Right atrium auricular region (tissue), 2 donors: ENCODE measurements at places on chromosomes 11 and 22.
A peak's percentile ranks its signal among the peaks of the same experiment; 100 is the strongest.

- H3K4me1 ChIP-seq = no peaks in the 10 kb centered on the region
- H3K36me3 ChIP-seq = no peaks in the 10 kb centered on the region
- no peak overlapping the region for H3K27ac ChIP-seq
- no peaks in the 10 kb centered on the region for H3K27me3 ChIP-seq
- H3K4me3 ChIP-seq = peak overlapping the region; percentile 20
Observed at GRCh38 chr22:42437488-42438292, 5.5 kb upstream of the NFAM1 start.

- no peak overlapping the region for H3K4me3 ChIP-seq
- DNase-seq = no peak
- no peaks in the 10 kb centered on the region for H3K4me1 ChIP-seq
- peaks cover 33% of the 10 kb centered on the region for H3K36me3 ChIP-seq
Observed at GRCh38 chr11:216081-216974, 8.8 kb downstream of the RIC8A start.

DNA sequence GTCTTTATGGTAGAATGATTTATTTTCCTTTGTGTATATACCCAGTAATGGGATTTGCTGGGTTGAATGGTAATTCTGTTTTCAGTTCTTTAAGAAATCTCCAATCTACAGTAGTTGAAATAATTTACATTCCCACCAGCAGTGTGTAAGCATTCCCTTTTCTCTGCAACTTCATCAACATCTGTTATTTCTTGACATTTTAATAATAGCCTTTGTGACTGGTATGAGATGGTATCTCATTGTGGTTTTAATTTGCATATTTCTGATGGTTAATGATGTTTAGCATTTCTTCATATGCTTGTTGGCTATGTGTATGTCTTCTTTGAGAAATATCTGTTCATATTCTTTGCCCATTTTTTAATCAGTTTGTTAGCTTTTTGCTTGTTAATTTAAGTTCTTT lies 901.2 kb downstream of the METTL15 start:
- no peaks in the 10 kb centered on the region for H3K36me3 ChIP-seq
- no peaks in the 10 kb centered on the region for H3K27me3 ChIP-seq
- no peaks in the 10 kb centered on the region for H3K4me1 ChIP-seq
- no peak overlapping the region for H3K4me3 ChIP-seq
- H3K27ac ChIP-seq = no peak overlapping the region

- H3K4me1 ChIP-seq = no peaks in the 10 kb centered on the region
- no peak for DNase-seq
- H3K27ac ChIP-seq = no peak overlapping the region
- H3K4me3 ChIP-seq = no peak overlapping the region
Observed at GRCh38 chr11:11722246-11722645, 100.4 kb upstream of the GALNT18 start.

DNA sequence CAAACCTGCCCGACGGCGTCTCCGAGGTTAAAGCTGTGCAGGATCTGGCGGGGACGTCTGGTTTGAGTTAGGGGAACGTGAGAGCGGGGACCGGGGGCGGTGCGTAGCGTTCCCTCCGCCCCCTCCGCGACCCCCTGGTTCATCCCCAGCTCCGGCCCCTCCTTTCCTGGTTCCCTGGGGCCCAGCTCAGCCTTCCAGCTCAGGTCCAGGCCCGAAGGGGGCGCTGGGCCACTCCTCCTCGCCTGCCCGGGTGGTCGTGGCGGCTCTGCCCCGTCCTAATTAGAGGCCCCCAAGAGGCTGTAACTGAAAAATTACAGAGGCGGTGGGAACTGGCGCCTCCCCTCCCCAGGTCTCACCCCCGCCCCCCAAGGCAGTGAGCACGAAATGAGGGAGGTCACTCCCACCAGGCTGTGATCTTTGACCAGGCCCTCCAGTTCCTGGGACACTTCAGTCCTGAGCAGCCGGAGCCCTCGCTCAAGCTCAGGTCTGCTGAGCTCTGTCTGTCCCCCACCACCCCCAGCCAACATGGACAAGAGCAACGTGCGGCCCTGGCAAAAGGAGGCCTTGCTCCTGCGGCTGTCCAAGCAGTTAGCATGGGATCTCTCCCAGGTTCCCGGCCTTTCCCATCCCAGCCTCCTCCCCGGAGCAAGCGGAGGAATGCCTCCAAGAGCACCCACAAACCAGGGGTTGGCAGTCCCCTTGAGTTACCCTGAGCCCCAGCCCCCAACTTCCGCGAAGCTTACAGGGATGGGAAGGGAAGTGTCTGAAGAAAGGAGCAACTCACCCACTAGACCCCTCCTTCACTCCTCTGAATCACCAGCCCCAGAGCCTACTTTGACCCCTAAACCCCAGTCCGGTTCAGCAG lies 3.3 kb downstream of the CD248 start:
- DNase-seq = no peak
- peak overlapping the region; percentile 36 for H3K4me3 ChIP-seq
- H3K36me3 ChIP-seq = no peaks in the 10 kb centered on the region
- no peaks in the 10 kb centered on the region for H3K27me3 ChIP-seq
- H3K27ac ChIP-seq = peak overlapping the region; percentile 94
- H3K4me1 ChIP-seq = peaks cover 57% of the 10 kb centered on the region

GRCh38 chr22:48140261-48140813 lies 1377.9 kb downstream of the TBC1D22A start:
- peak; percentile 30 for DNase-seq
- H3K4me1 ChIP-seq = no peaks in the 10 kb centered on the region
- no peaks in the 10 kb centered on the region for H3K36me3 ChIP-seq
- H3K27me3 ChIP-seq = no peaks in the 10 kb centered on the region
- H3K4me3 ChIP-seq = no peak overlapping the region

GRCh38 chr11:106061249-106061784 lies 15.8 kb downstream of the KBTBD3 start:
- no peaks in the 10 kb centered on the region for H3K36me3 ChIP-seq
- H3K4me3 ChIP-seq = no peak overlapping the region
- no peak for DNase-seq
- no peaks in the 10 kb centered on the region for H3K4me1 ChIP-seq
- H3K27ac ChIP-seq = no peak overlapping the region

- no peaks in the 10 kb centered on the region for H3K27me3 ChIP-seq
- peak overlapping the region; percentile 65 for H3K27ac ChIP-seq
- no peaks in the 10 kb centered on the region for H3K4me1 ChIP-seq
Observed at GRCh38 chr22:32411402-32411801, 645 bp downstream of the RTCB start.

- H3K36me3 ChIP-seq = no peaks in the 10 kb centered on the region
- no peaks in the 10 kb centered on the region for H3K27me3 ChIP-seq
- H3K27ac ChIP-seq = no peak overlapping the region
- H3K4me1 ChIP-seq = no peaks in the 10 kb centered on the region
Observed at GRCh38 chr11:102733232-102733875, 8.6 kb upstream of the MMP8 start.

- no peaks in the 10 kb centered on the region for H3K4me1 ChIP-seq
- no peaks in the 10 kb centered on the region for H3K27me3 ChIP-seq
- no peak overlapping the region for H3K27ac ChIP-seq
- H3K36me3 ChIP-seq = no peaks in the 10 kb centered on the region
- H3K4me3 ChIP-seq = no peak overlapping the region
Observed at GRCh38 chr11:122852796-122853160, 14.5 kb downstream of the CRTAM start.

DNA sequence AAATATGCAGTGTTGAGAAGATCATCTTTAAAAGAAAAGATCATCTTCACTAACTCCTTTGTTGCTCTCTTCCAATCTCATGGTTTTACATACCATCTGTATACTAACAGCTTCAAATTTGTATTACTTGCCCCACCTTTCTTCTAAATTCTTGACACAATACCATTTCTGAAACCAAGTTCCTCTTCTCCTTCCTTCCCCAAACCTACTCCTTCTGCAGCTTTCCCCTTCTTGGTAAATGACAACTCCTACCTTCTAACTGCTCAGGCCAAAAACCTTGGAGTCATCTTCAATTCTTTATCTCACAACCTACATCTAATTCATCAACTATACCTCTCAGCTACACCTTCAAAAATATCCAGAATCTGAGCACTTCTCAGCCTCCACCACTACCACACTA lies 9.3 kb downstream of the PRCP start:
- H3K4me3 ChIP-seq = no peak overlapping the region
- H3K27me3 ChIP-seq = no peaks in the 10 kb centered on the region
- H3K27ac ChIP-seq = no peak overlapping the region
- no peaks in the 10 kb centered on the region for H3K4me1 ChIP-seq

- DNase-seq = no peak
- H3K27me3 ChIP-seq = no peaks in the 10 kb centered on the region
- no peak overlapping the region for H3K4me3 ChIP-seq
- no peaks in the 10 kb centered on the region for H3K4me1 ChIP-seq
- H3K36me3 ChIP-seq = no peaks in the 10 kb centered on the region
Observed at GRCh38 chr11:12126344-12127019, 16.1 kb downstream of the MICAL2 start.

GRCh38 chr22:47073075-47073474 lies 310.6 kb downstream of the TBC1D22A start:
- no peak for DNase-seq
- H3K4me3 ChIP-seq = no peak overlapping the region
- no peaks in the 10 kb centered on the region for H3K27me3 ChIP-seq
- peaks cover 3% of the 10 kb centered on the region for H3K36me3 ChIP-seq
- no peak overlapping the region for H3K27ac ChIP-seq
- H3K4me1 ChIP-seq = no peaks in the 10 kb centered on the region

- H3K4me1 ChIP-seq = no peaks in the 10 kb centered on the region
- peak; percentile 49 for DNase-seq
- no peak overlapping the region for H3K27ac ChIP-seq
- no peaks in the 10 kb centered on the region for H3K27me3 ChIP-seq
Observed at GRCh38 chr22:48893288-48894063, 934.2 kb downstream of the BRD1 start.
